ENCODE measurements at places on chromosomes 1 and 21.

- DNase-seq, result no peak
Measured at GRCh38 chr1:224192082-224192788, 9.2 kb downstream of the DEGS1 start.

DNA sequence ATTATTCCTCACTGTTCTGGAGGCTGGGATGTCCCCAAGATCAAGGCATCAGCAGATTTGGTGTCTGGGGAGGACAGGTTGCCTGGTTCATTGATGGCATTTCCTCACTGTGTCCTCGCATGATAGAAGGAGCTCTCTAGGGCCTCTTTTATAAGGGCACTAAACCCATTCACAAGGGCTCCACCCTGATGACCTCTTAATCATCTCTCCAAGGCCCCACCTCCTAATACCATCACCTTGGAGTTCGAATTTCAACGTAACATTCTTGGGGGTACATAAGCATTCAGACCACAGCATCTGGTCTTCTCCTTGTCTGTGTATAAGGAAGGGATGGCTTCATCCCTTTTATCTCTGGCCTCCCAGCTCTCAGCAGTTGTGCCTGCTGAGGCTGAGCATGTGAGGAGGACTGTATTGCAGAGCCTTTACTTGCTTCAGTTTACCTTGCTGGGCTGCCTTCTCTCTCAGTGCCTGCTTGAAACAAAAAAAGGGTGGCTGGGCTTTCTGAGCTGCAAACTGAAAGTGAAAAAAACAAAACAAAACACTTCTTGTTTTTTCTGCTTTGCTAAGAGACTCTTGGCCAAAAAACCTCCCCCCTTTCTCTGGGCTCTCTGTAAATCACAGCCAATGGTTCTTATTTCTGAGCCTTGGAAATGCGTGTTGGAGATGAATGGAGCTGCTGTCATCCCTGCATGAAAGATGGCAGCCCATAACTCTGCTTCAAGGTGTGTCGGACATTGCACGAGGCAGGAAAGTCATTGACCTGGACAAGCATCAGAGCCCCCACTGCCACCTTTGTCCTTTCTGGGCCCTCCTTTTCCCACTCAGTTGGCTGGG is 75.8 kb downstream of the RHOU start:
- DNase-seq, result no peak

GRCh38 chr1:20753589-20753988 is 21.1 kb upstream of the SH2D5 start:
- DNase-seq, result no peak

DNA sequence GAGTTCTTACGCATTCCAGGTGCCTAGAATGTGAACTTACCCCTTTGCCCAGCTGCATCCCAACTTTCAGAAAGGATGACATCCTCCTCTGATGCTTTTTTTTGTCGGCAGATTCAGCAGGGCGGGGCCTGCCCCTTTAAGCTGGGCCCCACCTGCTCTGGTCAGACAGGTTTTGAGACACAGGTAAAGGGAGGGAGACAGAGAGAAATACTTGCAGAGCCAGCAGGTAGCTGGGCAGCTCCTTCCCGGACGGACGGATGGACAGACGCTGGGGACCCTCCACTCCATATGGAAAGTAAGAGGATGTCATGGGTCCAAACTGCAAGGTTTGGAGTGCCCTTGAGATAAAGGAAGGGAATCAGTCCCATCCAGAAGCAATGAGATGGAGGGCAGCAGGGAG is at the start of gene TMEM79:
TSS of gene TMEM79 (plus strand) at position 214 of the 400 bp plus-strand sequence. CDS start 902 bp downstream, outside the sequence.
- no peak for DNase-seq

GRCh38 chr1:31694964-31695313 is 8.9 kb downstream of the COL16A1 start:
- no peak for DNase-seq

GRCh38 chr1:187336441-187337168 is 507.9 kb downstream of the PLA2G4A start:
- DNase-seq, result peak; percentile 51

Measured in NCI-H1694 (cell line).